Activated CD4-positive, alpha-beta T cell treated with anti-CD3 and anti-CD28 coated beads for 48 hours (primary cell): ENCODE measurements at places on chromosomes 13 and 19.
A peak's percentile ranks its signal among the peaks of the same experiment; 100 is the strongest.

GRCh38 chr19:1468821-1469254 lies 10.2 kb downstream of the C19orf25 start:
- peak; percentile 63 for DNase-seq

DNA sequence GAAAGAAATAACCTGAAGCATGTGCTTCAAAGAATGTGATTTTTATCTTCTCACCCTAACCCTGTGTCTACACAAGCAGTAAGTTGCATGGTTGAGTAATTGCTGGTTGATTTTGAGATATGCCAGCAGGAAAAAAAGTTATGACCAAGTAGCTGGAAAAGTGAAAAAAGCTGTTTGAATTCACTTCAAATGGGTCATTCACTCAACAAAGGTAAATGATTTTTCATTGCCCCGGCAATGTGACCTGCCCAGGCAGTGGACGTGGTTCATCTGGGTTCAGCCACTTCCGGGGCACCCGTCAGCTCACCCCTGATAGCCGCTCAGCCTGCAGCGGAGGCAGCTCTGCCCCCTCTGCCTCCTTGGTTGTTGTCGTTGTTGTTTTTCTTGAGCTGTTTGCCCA lies 18.5 kb downstream of the TNFRSF19 start:
- DNase-seq, result no peak

DNA sequence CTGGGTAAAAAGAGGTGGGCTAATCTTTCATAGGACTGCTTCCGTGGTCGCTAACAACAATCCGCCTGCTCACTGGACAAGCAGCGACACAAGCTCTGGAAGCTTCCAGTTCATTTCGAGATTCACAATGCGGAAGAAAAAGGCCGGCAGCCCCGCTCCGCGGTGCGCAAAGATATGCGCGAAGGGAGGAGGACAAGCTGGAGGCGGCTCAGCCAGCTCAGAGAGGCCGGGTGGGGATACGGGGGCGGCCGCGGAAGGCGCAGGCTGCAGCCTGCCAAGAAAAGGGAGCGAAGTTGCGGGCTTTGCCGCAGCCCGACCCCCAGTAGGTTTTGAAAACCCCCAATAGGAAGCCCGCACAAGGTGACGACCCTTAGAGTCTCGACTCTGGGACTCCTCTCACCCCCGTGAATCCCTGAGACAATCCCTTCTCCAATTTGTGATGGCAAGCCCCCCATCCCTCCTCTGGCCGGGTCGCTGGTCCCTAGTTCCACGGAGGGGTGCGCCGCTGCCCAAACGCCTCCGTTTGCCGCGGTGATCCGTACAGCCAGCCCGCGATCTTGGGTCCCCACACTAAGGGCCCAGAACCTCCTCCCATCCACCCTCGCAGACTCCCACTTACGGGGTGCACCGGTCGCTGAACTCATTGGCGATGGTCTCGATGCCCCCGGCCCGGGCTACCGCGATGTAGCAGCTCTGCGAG lies 697 bp downstream of the HSPH1 start:
- peak; percentile 79 for DNase-seq

GRCh38 chr13:46844431-46844830 lies 47.5 kb upstream of the ESD start:
- no peak for DNase-seq

- no peak for DNase-seq
Observed at GRCh38 chr13:46195016-46195415, 13.0 kb upstream of the LCP1 start.

DNA sequence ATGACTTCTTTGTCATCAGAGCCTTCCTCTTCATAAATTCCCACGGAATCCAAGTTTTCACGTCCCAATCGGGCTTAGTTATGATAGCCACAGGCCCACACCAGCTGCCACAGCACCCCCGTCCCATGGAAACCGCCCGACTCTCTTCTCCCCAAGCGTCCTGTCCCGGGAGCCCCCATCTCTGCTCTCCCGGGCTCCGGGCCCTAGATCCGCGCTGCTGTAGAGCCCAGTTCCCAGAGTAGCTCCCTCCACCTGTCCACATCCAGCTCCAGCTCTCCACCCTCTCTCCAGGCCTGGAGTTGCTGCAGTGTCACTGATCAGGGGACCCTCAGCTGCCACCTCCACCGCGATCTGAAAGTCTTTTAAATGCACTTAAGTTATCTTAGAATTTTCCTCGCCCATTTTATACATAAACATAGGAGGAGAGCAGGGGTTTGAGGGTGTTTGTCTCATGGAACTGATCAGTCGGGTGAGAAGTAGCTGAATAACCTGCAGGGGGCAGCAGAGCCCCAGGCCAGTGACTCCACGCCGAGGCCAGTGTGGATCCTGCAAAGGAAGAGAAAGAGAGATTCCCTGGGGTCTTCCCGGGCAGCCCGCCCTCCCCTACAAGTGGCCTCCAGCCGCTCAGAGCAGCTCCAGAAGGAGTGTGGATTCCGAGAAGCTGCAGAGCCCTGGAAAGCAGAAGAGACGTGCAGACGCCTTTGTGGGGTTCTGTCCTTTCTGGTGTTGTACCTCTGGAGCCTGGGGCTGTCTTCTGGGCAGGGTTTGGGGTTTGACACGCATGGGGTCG lies 1.1 kb upstream of the ZNF763 start:
- peak; percentile 83 for DNase-seq

- no peak for DNase-seq
Observed at GRCh38 chr19:49393881-49394280, 5.8 kb downstream of the KASH5 start.

GRCh38 chr13:31195616-31196015 lies 4.2 kb upstream of the B3GLCT start:
- no peak for DNase-seq

DNA sequence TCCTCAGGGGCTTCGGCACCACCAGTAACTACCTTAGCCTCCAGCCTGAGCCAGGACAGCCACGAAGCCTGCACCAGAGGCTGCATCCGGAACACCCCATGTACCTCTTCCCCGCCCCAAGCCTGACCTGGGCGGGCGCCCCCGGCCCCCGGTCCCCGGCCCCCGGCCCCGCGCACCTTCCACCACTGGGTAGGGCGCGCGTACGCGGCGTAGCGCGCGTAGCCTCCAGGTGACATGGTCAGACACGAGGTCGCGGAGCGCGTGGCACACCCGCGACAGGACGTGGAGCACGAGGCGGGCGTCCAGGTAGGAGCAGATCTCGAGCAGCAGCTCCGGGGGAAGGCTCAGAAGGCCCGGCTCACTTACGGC lies 450 bp downstream of the FBXW9 start:
- DNase-seq, result peak; percentile 45

DNA sequence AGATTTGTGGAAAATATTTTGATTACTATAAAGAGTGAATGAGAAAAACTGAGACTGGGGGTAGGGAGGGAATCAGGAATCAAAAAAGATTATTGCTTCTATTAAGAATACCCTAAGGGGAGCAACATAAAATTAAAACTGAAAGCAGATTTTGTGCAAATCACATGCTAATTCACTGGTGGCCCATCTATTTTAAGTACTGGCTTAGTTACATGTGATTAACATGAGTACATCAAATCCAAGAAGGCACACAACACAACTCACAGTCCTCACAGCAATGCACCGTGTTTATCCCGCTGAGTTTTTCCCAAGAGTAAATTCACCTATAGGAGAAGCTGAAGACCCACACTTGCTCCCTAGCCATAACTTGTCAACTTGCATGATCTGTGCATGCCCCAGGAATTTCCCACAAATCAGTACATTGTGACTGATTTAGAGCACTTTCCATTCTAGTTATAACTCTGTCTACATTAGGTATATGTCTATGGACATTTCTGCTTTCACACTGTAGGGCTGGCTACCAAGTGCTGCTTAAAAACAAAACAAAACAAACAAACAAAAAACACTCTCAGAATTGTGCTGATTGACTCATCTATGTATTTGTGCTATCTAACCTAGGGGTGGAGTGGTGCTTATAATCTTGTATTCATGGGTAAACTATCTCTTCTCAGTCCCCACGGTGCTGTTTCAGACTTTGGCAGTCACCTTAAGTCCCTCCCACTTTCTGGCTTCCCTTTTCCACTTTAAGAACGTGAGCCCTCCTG lies 24.3 kb downstream of the AMER2 start:
- no peak for DNase-seq

DNA sequence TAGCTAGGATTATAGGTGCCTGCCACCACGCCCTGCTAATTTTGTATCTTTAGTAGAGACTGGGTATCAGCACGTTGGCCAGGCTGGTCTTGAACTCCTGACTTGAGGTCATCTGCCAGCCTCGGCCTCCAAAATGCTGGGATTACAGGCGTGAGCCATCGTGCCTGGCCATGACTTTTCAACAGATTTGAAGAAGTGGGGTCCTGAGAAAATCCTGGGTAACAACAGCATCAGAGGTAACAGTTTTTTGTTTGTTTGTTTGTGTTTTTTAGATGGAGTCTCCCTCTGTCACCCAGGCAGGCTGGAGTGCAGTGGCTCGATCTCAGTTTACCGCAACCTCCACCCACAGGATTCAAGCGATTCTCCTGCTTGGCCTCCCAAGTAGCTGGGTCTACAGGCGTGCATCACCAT lies 3.7 kb downstream of the JUNB start:
- DNase-seq, result no peak

DNA sequence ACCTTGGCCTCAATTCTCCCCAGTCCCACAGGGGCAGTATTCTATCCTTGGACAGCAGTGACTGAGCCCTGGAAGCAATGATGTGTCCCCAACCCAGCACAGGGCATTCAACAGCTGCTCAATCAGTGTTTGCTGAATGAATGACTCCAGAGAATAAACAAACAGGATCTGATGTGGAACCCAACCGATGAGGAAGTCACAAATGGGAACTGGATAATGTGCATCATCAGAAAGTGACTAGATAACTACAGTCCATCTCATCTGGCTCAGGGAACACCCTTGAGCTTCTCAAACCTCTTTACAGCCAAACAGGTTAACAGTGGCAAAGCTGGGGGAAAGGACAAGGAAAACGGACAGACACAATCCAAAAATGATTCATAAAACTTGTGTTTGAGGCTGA lies 8.2 kb downstream of the SLC25A30 start:
- no peak for DNase-seq

DNA sequence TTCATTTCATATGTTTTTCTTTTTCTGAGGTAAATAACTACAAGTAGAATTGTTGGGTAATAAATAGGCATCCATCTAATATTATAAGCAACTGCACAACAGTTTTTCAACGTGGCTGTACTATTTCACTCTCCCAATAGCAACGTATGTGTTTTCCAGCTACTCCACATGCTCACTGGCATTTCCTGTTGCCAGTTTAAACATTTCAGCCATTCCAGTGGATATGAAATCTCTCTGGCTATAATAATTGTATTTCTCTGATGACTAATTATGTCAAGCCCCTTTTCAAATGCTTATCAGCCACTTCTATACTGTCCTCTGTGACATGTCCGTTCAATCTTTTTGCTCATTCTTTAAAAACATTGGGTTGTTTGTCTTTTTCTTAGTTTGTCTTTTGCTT lies 26.8 kb upstream of the ALOX5AP start:
- no peak for DNase-seq

DNA sequence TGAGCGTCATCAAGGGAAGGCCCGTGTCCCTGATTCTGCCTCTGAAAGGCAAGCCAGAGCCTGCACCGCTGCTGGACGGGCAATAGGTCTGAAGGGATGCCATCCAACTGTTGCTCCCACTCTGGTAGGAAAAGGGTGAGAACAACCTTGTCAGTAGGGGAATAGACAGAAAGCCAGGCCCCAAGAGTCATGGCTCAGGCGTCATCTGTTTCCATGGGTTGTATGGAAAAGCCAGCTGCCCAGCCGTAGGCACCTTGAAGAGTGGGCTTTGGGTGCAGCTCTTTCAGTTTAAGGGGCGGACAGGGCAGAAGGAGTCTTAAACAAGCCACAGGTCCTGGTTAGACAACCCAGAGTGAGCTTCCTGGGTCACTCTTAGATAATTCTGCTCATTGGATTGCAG lies 66.5 kb downstream of the RNF6 start:
- no peak for DNase-seq

GRCh38 chr13:83377491-83377890 lies 504.8 kb downstream of the SLITRK1 start:
- DNase-seq, result no peak

- no peak for DNase-seq
Observed at GRCh38 chr19:2516727-2517126, 40.8 kb downstream of the GADD45B start.

DNA sequence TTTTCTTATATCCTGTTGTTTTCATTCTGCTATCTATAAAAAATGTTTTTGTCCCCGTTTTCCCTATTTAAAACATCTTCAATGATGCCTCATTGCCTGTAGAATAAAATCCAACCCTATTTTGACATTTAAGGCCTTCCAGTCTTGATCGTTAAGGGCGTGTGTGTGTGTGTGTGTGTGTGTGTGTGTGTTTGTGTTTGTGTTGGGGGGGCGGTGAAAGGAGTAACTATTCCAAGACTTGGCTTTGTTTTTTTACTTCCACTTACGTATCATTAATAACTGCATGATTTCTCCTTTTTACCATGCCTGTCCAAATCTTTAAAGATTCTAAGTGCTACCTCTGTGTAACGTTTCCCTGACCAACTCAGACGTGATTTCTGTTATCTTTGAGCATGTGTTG lies 784 bp downstream of the PIBF1 start:
- no peak for DNase-seq

DNA sequence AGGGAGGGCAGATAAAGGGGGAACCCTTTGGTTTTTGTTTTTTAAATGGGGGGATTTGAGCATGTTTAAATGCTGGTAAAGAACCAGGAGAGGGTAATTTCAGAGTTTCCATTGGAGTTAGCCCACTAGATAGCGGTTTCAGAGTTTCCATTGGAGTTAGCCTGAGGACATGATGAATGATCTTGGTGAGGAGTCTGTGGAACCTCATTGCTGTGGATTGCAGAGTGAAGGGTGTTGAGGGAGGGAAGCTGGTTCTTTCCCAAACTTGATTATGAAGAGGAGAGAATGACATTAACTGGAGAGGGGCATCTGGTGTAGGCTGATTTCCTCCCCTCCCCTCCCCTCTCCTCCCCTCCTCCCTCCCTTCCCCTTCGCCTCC lies 5.0 kb downstream of the WASF3 start:
- no peak for DNase-seq

DNA sequence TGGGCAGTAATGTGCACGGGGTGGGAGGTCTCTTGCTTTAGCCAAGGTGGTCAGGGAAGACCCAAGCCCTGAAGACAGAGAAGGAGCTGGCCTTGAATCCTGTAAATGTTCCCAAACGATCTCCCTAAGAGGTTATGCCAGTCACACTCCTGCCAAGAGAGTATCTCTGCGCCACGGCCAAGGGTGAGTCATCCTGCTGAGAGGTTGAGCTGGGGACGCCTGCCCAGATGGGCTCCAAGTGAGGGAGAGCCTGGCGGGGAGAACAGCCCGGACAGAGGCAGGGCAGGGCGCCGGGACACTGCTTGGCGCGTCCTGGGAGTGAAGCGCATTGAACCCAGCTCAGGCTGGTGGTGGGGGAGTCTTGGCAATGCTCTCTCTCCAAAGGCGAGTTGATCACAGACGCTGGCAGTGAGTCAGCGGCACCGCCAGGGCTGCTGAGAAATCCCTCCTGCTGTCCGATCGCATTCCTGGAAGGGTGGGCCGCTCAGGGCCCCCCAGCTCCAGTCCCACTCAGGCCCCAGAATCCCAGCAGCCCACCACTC lies 16.4 kb downstream of the SULT2B1 start:
- peak; percentile 10 for DNase-seq

GRCh38 chr13:50068508-50068907 lies 53.3 kb downstream of the KCNRG start:
- no peak for DNase-seq
